ENCODE measurements at places on chromosomes 4 and X.

DNA sequence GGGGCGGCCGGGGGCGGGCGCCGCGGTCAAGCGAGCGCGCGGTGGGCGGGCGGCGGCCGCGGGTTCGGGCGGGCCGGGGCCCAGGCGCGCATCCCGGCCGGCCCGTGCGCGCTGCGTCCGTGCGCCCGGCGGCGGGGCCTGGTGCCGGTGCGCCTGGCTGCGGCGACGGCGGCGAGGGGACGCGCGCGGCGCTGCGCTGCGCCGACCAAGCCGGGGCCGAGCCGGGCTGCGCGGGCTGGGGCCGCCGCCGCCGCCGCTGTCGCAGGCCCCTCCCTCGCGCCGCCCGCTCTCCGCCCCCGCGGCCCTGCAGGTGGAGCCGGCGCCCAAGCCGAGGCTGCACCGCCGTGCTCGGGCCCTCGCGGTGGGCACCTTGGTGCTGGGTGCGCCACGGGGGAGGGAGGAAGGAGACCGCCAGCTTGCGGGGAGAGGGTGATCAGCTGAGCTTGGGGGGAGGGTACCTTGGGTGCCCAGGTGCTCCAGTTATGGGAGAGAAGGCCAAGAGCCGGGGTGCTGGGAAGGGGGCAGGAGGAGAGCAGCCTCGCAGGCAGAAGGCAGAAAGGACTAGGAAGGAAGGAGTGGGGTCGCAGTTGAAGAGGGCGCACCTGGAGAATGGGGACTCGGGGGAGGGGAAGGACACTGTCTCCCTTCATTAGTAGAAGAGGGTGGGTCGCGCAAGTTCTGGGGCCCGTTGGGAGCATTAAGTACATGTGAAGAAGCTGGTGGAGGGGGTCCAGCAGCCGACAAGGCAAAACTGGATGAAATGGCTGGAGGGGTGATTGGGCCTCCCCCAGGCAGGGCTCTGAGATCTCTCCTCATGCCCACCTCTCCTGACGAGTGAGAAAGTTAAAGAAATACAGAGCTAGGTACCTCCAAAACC is at the start of gene PPP2R2C:
Gene PPP2R2C, minus strand, starts transcription at position 228 of the 877 bp plus-strand sequence. CDS start 385 bp downstream, outside the sequence.
- DNase-seq, result no peak

GRCh38 chr4:58209551-58209950 is 1099.4 kb upstream of the IGFBP7 start:
- DNase-seq, result no peak

DNA sequence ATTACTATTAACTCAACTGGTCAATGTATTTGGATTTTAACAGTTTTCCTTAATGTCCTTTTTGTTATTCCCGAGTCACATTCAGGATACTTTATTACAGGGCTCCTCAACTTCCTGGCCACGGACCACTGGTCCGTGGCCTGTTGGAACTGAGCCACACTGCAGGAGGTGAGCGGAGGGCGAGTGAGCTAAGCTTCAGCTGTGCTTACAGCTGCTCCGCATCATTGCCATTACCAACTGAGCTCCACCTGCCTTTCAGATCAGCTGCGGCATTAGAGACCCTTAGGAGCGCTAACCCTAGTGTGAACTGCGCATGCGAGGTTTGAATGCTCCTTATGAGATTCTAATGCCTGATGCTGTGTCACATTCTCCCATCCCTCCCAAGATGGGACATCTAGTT is 591.7 kb downstream of the CCSER1 start:
- DNase-seq, result no peak

GRCh38 chr4:5572114-5572513 is 136.2 kb downstream of the EVC2 start:
- DNase-seq, result no peak

DNA sequence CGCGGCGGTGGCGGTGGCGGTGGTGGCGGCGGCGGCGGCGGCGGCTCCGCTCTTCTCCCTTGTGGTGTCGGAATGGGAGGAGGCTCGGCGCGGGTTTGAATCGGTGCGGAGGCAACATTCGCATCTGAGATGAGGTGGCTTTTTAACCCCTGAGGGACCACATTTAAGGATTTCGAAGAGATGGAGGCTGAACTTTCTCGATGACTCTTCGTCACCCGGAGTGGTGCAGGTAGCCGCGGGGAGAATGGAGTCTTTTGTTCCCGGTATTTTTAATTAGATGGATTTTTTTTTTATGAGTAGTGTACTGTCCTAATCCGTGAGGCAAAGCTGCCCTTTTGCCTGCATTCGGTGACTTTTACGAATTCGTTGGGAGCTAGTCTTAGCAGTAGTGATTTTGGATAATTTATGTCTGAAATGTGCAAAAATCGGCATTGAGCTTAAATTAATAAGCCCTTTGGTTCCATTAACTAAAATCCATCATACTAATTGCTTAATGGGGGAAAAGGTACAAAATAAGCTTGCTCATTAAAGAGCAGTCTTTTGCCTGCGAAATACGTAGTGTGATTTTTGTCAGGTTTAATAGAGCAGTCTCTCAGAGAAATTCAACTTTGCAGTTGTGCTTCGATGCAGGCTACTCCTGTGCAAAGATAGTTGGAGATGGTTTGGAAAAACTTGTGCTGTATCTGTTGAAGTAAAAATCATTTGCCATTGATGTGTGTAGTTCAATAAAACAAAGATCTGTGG is 206.2 kb downstream of the TENM3 start:
- no peak for DNase-seq

- no peak for DNase-seq
Observed at GRCh38 chr4:173270312-173271027, 63.7 kb downstream of the HMGB2 start.

DNA sequence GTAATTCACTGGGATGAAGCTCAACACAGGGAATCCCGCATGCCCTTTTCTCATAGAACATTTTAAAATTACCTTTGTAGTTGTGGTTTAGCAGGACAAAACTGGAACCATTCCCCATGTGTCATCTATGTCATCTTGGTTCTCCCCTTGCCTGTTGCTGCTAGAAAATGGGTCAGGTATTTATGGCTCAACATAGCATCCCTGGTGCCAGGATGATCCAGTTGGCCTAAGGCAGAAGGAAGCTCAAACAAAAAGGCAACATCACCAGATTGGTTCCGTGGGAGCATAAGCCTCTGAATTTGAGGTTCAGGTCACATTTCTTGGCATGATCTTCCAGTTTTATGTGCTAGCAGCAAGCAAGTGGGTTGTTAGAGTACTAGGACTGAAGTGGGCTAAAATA is 552.6 kb upstream of the BOD1L1 start:
- no peak for DNase-seq

GRCh38 chrX:150664290-150664689 is 28.9 kb upstream of the MTMR1 start:
- DNase-seq, result no peak

DNA sequence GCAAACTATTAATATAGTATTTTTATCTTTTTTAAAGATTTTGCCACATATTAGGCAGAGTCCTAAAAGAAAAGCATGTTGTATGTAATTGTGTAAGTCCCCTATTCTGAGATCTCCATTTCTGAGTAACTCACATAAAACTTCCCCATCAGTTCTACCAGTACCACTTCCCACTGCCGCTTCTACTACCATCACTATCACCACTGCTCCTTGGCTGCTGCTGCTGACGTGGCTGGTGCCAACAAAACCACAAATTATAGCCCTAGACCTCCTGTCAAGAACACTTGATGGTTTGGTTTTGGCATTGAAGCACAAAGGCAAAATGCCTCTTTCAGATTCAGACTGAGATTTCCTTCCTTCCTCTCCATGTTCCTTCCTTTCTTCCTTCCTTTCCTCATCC is 106.4 kb downstream of the MMRN1 start:
- DNase-seq, result no peak

DNA sequence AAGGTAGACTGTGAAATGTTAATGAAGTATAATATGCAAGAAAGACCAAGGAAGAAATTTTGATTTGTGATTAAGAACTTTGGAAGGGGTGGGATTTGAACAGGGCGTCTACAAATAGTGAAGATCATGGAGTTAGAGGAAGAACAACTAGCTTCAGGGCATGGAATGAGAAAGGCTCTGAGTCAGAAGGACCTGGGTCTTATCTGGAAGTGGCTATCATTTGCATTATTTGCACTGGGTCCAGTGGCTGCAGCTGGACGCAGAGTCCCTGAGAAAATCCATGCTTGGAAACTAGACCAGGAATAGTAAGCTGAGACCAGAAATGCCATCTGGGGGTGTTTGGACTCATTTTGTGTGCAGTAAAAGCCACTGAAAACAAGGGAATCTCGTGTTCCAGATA is 4.3 kb upstream of the LIMCH1 start:
- DNase-seq, result no peak

GRCh38 chr4:116413222-116413621 is 672.2 kb downstream of the TRAM1L1 start:
- no peak for DNase-seq

- no peak for DNase-seq
Observed at GRCh38 chr4:63528256-63528991, 880.8 kb downstream of the TECRL start.

DNA sequence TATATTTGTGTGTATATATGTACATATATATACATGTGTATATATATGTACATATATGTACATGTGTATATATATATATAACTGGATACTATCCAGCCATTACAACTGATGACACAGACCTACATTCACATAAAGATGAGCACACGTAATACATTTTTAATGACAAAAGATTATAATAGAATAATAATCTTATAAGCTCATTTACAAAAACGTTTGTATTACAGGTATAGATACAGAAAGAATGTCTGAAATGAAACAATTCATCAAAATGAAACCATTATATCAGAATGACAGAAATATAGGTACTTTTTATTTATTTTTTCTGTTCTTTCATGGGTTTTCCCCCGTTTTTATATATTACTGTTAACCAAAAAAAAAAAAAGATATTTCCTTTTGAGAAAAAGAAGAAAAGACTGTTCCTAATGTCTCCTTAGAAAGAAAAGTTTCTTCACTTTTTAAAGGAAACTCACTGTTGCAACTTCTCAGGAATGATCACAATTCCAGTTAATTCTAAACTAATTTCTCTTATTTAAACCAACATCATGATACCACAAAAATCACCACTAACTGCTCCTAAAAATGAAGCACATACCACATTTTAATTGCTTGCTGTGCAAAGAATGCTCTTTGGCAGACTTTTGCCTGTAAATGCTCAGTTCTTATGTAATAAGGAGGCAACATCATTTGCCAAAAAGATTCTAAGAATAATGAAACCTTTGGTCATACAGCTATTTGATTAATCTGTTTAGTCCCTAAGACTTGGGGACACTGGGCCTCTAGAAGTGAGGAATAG is 18.9 kb downstream of the LEF1 start:
- DNase-seq, result no peak

- peak; percentile 40 for DNase-seq
Observed at GRCh38 chrX:110407910-110408545, 49.4 kb downstream of the RTL9 start.

DNA sequence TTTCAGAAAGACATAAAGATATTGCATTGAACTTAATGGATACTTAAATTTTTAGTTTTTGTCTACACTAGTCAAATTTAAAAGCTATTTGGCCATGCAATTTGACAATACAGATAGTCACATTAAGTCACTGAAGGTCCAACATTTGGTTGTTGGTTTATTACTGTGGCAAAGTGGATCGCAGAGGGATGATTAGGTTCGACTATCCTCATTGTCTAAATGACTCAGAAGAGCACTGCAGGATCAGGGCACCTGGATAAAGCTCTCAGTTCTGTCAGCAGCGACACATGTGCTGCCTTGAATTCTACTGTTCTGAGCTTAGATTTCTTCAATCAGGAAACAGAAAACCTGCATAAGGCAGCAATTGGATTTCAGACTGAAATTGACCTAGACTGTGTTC is 130.7 kb downstream of the AMELX start:
- no peak for DNase-seq

DNA sequence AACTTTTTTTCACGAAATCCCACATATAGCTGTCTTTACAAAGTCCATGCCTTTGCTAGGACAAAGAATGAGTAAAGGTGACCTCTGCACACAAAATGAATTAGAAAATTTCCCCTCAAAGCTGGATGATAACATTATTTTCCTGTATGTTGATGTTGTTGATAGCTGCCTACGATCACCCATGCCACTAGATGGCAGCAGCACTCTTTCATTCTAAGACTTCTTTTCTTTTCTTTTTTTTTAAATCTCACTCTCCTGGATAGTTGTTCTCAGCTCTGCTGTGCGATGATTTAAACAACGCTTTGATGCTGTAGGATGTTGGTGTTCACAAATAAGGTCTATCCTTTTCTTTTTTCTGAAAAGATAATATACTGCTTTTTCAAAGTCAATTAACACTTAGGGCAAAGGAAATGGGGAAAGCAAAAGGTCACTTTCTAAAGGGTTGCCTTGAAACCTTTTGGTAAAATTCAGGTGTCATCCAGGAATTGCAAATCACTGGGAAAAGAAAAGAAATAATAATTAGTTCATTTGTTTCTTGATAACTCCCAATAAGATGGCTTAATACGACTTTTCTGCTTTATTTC is 266.8 kb downstream of the C4orf33 start:
- DNase-seq, result peak; percentile 10

- no peak for DNase-seq
Observed at GRCh38 chrX:9785254-9785943, 830 bp upstream of the SHROOM2 start.

DNA sequence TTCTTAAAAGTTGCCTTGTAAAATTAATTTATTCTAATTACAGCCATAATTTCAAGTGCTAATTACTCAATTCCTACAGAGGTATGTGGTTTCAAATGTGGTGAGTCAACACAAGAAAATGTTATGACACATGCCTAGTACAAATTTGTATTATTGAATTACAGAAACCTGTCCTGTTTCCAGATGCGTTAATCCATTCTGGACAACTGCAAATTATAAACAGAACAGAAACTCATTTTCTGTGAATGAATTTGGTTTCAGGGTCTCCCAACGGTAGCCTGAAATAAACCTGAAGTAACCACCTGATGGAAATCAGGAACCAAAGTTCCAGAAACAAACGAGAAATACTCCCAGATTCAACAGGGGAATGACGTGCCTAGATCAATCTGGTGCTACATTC is 328.6 kb upstream of the F9 start:
- DNase-seq, result no peak

Measured in effector memory CD4-positive, alpha-beta T cell (primary cell).